ENCODE measurements at places on chromosomes 1 and 21. TPM values are rescaled to one million over a fixed set of nuclear protein-coding genes. Genes with fewer than 3 reads are reported as not detected.

DNA sequence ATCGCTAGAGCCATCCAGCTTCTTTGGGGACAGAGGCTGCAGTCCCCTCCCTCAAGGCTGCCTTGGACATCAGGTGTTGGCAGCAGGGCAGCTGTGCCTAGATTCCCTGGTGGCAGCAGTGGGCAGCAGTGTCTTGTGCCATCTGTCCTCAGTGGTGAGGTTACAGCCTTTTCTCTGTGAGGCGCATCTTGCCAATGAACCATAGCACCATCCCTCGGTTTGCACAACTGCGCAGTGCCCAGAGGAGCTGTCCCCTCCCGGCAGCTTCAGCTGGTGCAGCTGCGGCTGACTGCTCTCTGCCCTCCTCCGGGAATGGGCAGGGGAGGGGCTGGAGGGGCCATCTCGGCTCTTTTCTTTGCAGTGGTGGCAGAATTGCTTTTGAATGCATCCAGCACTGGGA lies 59.0 kb upstream of the C8B start:
- DNase-seq, result no peak

GRCh38 chr1:214234635-214235025 lies 46.3 kb upstream of the SMYD2 start:
- DNase-seq, result no peak

GRCh38 chr1:25561421-25562100 lies 18.2 kb downstream of the LDLRAP1 start:
- no peak for DNase-seq

- DNase-seq, result no peak
These were observed 6.7 kb downstream of the HLX start for GRCh38 chr1:220885971-220886370.

DNA sequence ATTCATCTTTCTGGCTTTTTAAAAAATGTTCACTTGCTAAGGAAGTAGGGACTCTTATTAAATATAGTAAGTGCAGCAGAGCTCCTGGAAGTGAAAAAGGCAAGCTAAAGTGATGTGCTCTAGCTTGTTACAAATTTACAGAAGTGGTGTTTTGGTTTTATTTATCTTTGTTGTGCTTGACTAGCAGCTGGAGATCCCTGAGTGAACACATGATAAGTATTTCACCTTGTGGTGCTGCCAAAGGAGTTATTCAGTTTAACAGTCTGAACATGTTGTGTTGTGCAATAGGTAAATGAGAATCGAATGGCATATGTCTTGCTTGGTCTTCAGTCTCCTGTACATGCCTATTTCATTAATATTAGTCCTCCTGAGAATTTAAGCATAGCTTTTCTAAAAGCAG lies 315.7 kb downstream of the TPR start:
- DNase-seq, result no peak

- no peak for DNase-seq
These were observed 121.1 kb downstream of the PSMG1 start for GRCh38 chr21:39062196-39062595.

- peak; percentile 72 for DNase-seq
These were observed 948 bp downstream of the STK40 start for GRCh38 chr1:36384542-36385409.

DNA sequence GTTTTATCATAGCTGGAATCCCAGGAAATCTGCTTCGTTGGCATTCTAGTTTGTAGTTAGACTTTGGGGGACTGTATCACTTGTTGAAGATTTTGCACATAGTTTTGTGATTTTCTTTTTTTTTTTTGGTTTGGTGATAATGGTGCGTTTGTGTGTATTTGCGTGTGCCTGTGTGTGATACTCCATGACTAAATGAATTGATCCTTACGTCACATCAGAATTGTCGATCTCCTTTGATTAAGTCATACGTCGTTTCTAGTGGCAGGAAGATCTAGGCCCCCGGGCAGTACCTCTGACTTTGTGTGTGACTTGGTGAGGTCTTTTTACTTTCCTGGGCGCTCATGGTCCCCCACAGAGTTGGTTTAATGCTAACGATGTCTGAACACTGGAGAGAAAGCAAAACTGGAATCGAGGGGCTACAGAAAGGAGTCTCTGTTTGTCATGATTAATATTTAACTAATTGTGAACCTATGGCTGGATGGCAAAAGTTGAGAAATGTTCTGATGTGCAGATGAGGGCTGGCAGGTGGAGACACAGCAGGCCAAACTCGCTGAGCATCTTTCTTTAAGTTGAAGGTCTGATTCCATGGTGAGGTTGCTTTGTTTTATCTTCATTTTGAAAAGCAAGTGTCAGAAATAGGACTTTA lies 2.4 kb downstream of the RASSF5 start:
- DNase-seq, result no peak

GRCh38 chr1:67833602-67833940 lies 304 bp upstream of the GNG12 start:
- no peak for DNase-seq

DNA sequence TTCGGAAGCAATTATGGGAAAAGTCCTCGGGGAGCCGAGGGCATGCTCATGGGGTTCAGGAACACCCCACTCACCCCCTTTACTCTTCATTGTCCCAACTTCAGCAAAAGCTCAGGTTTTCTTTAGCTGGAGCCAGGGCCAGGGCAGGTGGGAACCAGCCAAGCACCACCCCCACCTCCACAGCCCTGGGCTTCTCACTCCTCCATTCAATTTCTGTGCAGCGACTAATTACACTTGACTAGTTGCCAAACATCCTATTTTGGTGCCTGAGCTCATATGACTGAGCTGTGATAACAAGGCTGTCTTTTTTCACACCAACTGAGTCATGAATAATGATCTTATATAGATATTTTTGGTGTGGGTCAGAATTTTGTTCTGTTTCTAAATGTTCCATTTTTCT lies 257.2 kb upstream of the AJAP1 start:
- no peak for DNase-seq

GRCh38 chr1:178151831-178152230 lies 57.9 kb downstream of the RASAL2 start:
- no peak for DNase-seq

GRCh38 chr1:202049129-202049528 lies 38.7 kb downstream of the ELF3 start:
- no peak for DNase-seq

- no peak for DNase-seq
These were observed 1.6 kb downstream of the CD53 start for GRCh38 chr1:110874324-110875215.

GRCh38 chr1:59298710-59299346 lies 1.9 kb downstream of the FGGY start:
- DNase-seq, result no peak

GRCh38 chr1:42982641-42983040 lies 24.0 kb upstream of the SLC2A1 start:
- no peak for DNase-seq

DNA sequence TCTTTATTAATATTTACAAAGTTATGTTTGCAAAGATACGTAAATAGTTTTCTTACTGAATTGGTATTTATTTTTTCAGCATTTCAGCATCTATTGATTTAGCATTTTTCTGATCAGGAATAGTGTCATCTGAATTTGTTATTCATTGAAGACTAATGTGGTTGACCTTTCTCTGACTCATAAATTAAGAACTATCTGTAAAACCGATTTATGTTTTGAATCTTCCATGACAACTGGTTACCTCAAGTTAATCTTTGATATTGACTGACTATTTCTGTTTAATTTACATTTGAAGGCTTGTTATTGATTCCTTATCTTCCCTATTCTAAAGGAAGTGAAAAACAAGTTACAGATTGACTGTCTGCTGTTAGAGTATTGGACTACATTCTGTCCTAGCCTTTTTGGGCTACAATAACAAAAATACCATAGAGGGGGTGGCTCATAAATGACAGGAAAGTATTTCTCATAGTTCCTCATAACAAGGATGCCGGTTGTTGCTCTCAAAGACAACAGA lies 1131.4 kb downstream of the PLA2G4A start:
- no peak for DNase-seq

DNA sequence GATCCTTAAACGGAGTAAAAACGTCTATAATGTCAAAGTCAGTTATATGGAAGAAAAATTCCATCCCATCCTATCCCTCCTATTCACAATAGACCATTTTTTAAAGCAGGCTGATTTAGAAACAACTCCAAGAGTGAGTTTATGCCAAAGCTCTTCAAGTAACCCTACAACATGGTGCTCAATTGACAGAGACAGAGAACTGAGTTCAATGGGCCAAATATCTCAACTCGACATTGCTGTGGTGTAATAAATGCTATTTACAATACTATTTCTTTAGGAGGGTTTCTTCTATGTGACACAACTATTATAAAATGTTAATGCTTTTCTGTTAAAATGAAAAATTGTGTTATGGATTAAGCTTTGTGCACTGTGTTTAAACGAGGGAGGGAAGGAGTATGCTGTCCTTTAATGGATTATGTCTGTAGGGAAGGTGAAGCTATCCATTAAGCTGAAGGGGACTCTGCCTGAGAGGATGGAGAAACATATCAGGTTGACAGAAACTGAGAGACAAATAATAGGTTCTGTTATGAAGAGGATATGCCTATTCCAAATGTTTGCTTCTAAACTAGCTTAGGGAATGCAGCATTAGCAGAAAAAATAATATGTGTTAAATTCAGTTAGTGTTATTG lies 362.5 kb upstream of the CHRM3 start:
- no peak for DNase-seq

DNA sequence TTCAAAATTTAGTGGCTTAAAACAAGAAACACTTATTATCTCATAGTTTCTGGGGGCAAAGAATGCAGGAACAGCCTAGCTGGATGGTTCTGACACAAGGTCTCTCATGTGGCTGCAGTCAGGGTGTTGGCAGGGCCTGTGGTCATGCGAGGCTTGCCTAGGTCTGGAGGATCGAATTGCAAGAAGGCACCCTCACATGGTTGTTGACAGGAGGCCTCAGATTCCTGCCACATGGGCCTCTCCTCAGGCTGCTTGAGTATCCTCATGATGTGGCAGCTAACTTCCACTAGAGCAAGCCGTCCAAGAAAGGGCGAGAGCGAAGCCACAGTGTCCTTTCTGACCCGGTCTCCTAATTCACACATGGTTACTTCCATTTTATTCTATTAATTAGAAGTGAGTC lies 6.2 kb upstream of the NRIP1 start:
- peak; percentile 13 for DNase-seq

GRCh38 chr1:222096883-222097282 lies 355.0 kb upstream of the DUSP10 start:
- no peak for DNase-seq

GRCh38 chr1:93036672-93037071 lies 42.4 kb upstream of the MTF2 start:
- DNase-seq, result peak; percentile 12

GRCh38 chr1:118151312-118151937 lies 33.6 kb downstream of the SPAG17 start:
- DNase-seq, result peak; percentile 70

Gene OR2T4
- total RNA-seq, result not detected

Gene AHCTF1
- total RNA-seq, result 37.7 TPM

Gene SCMH1
- total RNA-seq, result 14.9 TPM

Gene IQGAP3
- 30.8 TPM for total RNA-seq

Gene OR6K3
- total RNA-seq, result not detected

Gene MPC2
- 35.2 TPM for total RNA-seq

Gene ADAMTS5
- 0.64 TPM for total RNA-seq

Gene DNM3
- 1.9 TPM for total RNA-seq

Gene SYCP1
- total RNA-seq, result 0.34 TPM

Gene CHI3L1
- 0.27 TPM for total RNA-seq

Gene OR2L5
- total RNA-seq, result not detected

Gene UBL4B
- total RNA-seq, result not detected

Gene PCBP3
- total RNA-seq, result 8.5 TPM
